ENCODE measurements at places on chromosomes 11 and 22.
A peak's percentile ranks its signal among the peaks of the same experiment; 100 is the strongest.

DNA sequence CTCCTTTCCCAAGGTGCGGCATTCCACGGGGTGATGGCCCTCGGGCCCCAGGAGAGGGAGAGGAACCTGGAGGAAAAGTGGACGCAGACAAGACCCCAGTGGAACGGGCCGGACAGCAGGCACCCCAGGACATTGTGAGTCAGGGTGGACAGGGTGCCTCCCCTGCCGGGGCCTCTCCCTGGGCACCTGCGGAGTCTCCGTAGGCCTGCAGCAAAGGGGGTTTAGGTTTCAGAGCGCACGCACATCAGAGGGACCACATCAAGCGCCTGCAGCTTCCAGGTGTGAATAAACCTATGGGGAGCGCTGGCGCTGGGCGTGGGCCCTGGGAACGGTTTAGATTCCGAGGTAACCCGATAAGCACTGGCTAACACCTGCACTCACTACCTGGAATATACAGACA, 22.7 kb upstream of the FGF19 start:
- DNase-seq: no peak

GRCh38 chr11:102293873-102294601, 23.2 kb upstream of the BIRC3 start:
- DNase-seq: peak; percentile 44

- no peak for DNase-seq
These were observed 27.3 kb downstream of the TOM1 start for GRCh38 chr22:35326854-35327562.

DNA sequence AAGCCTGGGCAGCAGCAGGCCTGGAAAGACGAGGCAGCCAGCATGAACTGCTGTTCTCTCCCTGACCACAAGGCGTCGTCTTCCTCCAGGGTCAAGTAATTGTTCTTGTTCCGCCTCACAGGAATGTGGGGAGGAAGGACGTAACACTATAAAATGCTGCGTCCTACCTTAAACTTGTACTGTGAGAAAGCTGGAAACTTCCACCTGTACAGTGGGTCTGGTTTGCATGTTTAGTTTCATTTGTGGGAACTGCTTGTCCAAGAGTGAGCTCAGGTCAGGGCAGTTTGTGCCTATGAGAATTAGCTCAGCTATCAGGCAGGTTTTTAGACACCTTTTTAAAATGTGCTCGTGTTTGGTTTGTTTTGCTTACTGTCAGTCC, 55.2 kb downstream of the PANX1 start:
- DNase-seq: no peak

DNA sequence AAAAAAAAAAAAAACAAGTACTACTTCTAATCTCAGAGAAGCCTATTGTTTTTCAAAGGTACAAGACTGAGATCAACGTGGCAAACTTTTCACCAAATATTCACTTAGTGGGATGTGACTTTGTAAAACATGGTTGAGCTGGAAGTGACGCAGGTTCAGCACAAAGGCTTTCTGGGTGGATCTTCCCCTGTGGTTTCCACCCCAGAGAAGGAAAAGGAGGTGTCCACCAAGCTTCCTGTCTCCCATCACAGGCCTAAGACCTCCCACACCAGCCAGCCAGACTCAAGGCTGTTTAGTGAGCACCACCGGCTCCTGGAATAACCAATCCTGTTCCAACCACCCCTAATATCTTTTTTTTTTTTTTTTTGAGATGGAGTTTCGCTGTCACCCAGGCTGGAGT, 5.7 kb downstream of the TMEM184B start:
- DNase-seq: no peak

GRCh38 chr11:13635804-13636203, 32.7 kb upstream of the FAR1 start:
- no peak for DNase-seq

DNA sequence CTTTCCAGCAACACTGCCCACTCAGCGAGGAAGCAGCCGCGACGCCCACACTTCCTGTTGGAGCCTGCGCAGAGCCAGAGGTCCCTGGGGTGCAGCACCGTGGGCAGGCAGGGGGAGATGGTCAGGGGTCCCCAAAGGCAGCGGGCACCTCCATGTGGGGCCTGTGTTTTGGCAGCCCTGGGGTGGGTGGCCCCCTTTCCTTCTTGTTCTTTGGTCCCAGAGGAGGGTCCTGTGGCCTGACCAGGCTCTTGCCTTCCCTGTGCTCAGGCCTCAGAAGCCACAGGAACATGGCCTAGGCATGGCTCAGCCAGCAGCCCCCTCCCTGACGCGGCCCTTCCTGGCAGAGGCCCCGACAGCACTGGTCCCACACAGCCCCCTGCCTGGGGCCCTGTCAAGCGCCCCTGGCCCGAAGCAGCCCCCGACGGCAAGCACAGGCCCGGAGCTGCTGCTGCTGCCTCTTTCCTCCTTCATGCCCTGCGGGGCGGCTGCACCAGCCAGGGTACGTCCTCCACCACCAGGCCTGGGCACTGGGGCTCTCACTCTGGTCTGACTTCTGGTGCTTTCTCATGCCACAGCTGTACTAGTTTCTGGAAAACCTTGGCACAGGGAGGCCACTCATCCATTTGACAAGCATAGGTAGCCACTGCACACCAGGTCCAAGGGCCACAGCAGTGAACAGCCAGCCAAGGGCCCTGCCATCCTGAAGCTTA, 47.1 kb downstream of the PISD start:
- no peak for DNase-seq

- DNase-seq: no peak
These were observed 42.0 kb downstream of the GRAMD4 start for GRCh38 chr22:46662226-46662625.

- no peak for DNase-seq
These were observed 4.9 kb upstream of the SOX6 start for GRCh38 chr11:16361108-16361865.

GRCh38 chr11:134596404-134596803, 184.4 kb upstream of the B3GAT1 start:
- no peak for DNase-seq

DNA sequence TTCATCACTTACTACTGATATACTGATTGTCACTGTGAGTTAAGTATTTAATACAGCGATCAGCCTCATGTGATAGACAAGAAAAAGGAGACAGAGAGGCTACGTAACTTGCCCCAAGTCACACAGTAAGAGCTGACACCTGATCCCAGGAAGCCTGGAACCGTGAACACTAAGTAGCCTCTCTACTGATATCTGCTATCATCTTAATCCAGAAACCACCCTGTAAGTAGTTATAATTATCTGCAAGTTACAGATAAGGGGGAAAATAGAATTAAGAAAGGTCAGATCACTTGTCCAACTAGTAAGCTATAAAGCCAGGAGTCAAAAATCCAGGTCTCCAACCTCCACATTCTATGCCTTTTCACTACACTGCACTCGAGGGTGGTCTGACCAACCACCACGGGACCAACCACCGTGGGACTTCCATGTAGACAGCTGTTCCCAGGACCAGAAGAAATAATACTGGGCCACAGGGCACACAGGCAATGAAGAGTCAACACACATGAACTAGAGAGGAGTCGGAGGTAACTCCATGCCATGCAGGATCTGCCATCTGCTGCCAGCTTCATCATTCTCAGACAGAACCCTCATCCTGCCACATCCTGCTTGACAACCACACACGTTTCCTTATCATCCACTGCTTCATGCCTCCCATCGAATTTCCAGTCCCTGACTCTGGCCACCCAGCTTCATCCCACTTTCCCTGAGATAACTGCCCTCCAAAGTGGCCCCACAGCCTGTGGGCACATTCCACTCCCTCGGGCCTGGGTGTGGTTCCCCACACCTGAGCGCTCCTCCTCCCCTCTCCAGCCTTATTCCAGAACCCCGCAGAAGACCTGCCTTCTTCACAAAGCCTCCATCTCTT, 58.6 kb downstream of the MICAL3 start:
- no peak for DNase-seq

- DNase-seq: no peak
These were observed 3.1 kb upstream of the IL17REL start for GRCh38 chr22:50015451-50016307.

DNA sequence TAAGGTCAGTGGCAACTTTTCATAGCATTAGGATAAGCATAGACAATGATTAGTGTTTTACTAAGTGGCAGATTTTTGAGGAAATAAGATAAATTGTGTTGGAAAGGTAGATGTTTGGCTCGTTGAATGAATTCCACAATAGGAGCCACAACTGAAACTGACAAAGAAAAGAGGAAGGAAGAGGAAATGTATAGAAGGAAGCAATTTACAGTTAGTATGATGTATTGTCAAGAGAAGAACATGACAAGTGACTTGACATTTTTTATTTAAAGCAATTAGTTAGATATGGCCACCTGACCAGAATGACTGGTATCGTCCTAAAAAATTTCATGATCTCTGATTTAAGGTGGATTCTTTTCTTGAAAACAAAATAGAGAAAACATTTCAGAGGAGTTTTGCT, 3.1 kb upstream of the RAG2 start:
- no peak for DNase-seq

GRCh38 chr22:19473578-19473977, 5.4 kb downstream of the UFD1 start:
- DNase-seq: no peak

- no peak for DNase-seq
These were observed 23.5 kb downstream of the BBOX1 start for GRCh38 chr11:27064086-27064485.

- no peak for DNase-seq
These were observed 158.2 kb upstream of the GUCY1A2 start for GRCh38 chr11:107176148-107177105.

DNA sequence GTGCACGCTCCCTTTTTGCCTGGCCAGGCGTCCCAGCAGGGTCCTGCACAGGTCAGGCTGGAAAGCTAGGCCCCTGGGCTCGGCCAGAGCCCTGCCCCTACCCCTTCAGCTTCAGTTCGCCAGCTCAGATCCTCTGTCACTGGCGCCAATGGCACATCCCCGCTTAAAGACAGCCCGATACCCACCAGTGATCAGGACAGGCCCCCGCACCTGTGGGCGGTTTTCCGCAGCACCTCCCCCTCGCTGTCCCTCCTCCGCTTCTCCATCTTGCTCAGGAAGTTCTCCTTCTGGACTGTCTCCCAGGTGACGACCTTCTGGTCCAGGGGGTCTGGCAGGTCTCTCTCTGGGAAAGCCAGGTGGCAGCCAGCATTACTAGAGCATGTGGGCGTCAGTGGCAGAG, 5.9 kb downstream of the TSSC4 start:
- DNase-seq: no peak

GRCh38 chr11:106233191-106233590, 155.7 kb downstream of the AASDHPPT start:
- DNase-seq: no peak

DNA sequence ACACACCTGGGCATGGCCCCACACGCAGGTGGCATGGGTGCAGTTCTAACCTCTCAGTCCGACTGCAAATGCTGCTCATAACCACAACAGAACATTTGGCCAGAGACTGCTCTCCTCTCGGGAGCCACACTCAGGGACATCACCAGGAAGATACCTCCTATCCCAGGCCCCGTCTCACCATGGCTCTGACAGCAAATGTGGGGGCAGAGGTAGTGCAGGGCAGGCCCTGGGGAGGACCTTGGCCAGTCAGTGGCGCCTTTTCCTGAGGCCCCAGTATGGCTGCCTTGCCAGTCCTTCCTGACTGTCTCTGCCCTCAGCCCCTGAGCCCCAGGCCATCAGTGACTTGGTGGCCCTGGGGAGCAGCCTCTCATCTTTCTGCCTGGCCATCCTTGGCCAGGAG, 2.8 kb downstream of the KRTAP5-6 start:
- DNase-seq: no peak

- DNase-seq: no peak
These were observed 153.7 kb downstream of the GRIA4 start for GRCh38 chr11:105763594-105763993.
